CD4-positive, alpha-beta T cell treated with Interleukin-17A for 4 hours (primary cell): ENCODE measurements at places on chromosomes 3 and 15.

DNA sequence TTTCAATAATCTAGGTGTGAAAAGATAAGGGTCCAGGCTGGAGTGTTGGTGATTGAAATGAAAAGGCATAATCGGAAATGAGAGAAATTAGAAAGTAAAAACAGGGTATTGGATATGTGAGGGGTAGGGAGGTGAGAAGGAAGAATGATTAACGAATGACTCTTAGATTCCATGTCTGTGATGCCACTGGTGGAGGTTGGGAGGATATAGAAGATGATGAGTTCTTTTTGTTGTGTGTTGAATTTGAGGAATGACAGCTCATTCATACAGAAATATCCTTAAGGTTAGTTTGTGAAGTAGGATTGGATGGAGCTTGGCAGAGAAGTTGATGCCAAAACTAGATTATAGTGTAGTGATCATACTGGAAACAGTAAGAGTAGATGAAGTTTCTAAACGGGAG lies 72.2 kb upstream of the CCNL1 start:
- no peak for DNase-seq

- DNase-seq: no peak
These were observed 150.2 kb downstream of the IMPG2 start for GRCh38 chr3:101170062-101170771.

DNA sequence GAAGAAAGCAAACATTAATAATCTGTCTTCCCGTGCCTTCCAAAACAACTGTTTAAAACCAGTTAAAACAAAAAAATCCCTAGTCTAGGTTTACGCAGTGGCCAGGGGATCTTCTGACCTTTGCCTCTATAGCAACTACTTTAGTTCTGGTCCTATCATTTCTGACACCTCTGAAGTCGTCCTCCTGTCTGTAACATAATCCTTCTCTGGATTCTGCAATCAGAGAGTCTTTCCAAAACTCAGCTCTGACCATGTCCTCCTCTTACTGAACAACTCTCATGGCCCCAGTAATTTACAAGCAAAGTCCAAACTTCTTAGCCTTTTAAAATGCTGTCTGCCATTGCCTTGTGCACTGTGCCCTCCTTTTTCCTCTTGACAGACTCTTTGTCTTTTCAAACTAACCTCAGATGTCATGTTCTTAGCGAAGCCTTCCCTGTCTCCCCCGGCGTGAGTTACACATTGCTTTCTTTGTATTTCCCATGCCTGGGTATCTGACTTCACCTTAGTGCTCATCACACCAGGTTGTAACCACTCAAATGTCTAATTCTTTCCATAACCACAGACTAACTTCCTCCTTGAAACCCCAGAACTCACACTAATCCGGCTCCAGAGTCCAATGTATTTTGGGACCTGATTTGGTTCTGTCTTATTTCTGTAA lies 105.2 kb upstream of the BNIP2 start:
- peak; percentile 56 for DNase-seq

GRCh38 chr3:63951492-63952247 lies 39.5 kb upstream of the SCAANT1 start:
- DNase-seq: no peak

DNA sequence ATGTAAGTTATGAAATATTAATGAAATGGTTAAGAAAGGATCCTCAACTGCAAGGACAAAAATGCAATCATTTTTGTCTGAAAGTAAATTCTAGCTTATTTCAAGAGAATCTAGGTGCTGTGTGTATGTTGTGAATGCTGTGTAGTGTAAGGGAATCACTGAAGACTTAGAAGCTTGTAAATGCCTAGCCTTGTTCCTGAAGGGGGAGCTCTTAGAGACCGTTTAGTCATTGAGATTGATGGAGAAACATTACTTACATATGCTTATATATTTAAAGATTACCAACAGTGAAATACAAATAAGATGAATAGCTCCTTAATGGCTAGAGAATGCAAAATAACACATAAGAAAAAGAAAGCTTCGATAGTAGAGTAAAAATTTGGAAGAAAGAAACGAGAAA lies 67.9 kb downstream of the CNTN4 start:
- no peak for DNase-seq

DNA sequence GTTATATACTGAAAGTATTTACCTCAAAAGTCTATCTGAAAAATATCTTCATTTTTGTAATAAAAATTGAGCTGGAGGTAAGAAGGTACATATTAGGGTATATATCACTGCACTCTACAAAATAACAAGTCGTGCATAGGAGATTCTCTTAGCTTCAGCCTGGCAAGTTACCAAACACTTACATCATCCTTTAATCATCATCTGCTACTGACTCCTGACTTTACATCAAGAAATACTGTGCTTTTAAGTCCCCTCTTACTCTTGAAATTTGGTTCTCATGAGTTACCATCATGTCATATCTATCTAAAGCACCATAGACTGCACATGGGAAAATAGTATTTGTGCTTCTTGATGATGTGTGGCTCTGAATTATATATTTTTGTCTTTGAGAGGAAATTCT lies 50.8 kb downstream of the LYSMD4 start:
- no peak for DNase-seq

GRCh38 chr15:29430124-29430523 lies 160.5 kb upstream of the NSMCE3 start:
- DNase-seq: no peak

GRCh38 chr3:134374791-134375581 lies 739 bp upstream of the AMOTL2 start:
- DNase-seq: no peak

DNA sequence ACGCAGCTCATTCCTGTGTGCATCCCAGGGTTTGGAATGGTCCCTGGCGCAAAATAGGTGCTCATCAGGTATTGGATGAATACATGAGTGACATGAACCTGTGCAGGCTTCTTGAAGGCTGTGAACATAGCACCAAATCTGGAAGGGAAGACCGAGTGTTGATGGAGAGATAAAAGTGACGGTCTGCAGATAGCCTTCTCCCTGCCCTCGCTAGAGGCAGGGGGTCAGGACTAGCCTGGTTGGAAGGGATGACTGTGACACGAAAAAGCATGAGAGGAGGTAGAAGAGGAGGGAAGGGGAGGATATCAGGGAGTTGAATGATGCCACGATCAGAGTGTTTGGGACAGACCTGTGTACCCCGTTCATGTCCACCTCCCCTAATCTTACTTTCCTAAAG lies 267.1 kb downstream of the XXYLT1 start:
- no peak for DNase-seq

- DNase-seq: no peak
These were observed 15.9 kb downstream of the LYSMD4 start for GRCh38 chr15:99717161-99718009.

DNA sequence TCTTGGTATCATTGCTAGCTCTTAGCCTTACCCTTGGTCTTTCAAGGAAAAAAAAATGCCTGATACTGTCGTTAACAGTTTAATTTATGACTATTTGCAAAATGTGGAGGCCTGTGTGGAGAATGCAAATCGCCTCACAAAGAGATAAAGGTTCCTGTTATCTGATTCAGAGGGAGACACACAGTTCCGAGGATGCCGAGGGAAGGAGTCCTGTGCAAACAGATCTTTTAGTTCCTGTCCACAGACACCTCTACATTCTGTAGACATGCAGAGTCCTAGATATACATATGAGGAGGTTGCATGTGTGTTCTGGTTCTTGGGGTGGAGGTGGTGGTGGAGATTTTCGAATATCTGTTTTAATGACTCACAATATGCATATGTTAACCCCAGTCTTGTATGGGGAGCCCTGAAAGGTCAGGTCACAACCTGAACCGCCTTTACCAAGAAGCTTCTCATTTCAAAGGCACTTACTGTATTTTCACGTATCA lies 5.7 kb downstream of the NR2F2 start:
- no peak for DNase-seq

GRCh38 chr15:72304596-72304995 lies 15.4 kb downstream of the CELF6 start:
- no peak for DNase-seq

DNA sequence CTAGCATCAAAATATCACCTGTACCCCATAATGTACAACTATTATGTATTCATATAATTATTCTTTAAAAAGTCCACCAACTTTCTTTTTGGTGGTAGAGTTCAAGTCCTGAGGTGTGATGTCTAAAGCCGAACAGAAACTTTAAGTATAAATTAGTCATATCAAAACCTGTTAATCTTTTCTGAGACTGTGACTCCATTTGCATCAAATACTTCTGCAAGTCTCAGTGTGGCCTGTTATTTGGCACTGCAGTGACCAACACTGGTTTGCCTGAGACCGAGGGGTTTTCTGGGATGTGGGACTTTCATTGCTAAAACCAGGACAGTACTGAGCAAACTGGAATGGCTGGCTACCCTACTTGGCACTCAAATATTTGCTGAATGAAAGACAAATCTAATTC lies 7.3 kb downstream of the NGLY1 start:
- DNase-seq: no peak

- no peak for DNase-seq
These were observed 620.7 kb upstream of the ALCAM start for GRCh38 chr3:104746056-104746455.

DNA sequence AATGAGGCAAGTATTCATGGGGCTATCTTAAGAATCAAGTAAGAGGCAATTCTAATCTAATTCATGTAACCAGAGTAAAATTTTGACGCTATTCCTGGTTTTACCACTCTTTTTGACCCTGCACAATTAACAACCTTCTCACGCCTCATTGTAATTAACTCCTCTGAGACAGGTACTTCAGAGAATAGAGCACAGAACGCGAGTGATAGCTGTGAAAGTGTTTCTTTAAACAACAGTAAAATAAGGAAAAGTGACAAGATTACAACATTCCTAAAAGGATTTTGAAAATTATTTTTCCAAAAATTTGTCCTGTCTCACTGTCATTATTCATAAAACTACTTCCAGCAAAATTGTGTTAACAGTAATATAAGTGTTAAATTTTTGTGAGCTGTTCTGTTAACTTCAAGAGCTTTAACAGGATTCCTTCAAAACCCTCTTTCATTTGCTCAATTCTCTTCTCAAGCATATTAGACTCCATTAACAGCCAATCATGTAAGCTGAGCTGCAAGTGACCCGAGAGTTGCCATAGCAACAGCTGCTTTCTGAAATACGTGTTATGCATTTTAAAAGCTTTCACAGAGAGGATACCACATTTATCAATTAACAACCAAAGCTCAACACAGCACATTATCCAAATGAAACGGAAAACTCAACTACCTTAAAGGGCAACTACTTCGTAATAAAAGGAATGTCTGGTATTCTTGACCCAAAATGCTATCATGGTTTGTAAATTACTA lies 93.1 kb downstream of the STAG1 start:
- DNase-seq: no peak

- DNase-seq: no peak
These were observed 36.1 kb downstream of the NSMCE3 start for GRCh38 chr15:29233566-29233965.

- no peak for DNase-seq
These were observed 28.6 kb upstream of the SSR3 start for GRCh38 chr3:156583469-156583868.

DNA sequence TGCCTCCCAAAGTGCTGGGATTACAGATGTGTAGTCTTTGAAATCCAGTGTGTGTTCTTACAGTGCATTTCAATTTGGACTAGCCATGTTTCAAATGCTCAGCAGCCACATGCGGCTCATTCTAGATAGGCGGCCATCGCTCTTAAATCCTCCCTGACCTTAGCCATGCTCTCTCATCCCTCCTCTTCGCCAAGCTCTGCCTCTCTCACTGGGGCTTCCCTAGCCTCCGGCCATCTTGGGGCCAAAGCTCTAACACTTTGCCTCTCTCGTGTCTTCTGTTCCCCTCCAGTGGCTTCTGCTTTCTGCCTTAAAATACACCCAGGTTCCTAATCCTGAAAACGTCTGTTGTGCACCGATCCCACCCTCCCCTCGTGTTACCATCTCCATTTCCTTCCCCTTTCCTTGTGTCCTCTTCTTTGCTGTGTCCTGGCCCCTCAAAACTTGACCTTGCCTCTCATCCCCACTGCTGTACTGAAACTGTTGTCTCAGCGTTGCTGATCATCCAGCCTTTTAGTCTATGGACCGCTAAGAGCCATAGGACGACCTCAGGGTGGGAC lies 1.4 kb upstream of the GHRL start:
- DNase-seq: no peak

DNA sequence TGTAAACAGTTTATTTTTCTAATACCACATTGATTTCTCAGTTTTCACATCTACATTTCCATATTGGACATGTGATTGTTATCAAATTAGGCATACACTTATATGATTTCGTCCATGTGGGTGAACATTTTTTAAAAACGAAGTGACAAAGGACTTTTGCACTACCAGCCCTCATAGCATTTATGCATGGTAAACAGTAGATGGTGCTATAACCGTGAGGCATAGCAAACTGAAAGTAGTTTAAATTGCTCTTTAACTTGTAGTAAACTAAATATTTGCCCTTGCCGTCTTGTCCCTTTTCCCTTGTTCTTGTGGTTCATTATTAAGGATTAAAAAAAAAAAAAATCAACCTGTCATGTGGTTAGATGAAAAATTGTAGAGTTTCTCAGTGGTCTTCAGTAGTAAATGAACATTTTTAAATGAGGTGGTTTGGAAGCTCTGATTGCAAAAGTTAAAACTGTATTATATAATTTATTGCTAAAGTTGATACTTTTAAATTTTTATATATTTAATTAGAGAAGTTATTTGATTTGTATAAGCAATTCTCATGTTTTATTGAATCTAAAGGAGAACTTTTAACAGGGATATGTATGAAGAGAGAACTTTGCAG lies 24.0 kb downstream of the STX19 start:
- DNase-seq: no peak

GRCh38 chr3:59072681-59073080 lies 22.9 kb upstream of the CFAP20DC start:
- no peak for DNase-seq

GRCh38 chr3:188680189-188680588 lies 491.6 kb upstream of the TPRG1 start:
- no peak for DNase-seq

- no peak for DNase-seq
These were observed 37.7 kb downstream of the LDHAL6B start for GRCh38 chr15:59244337-59244736.

GRCh38 chr3:140078343-140078742 lies 143.4 kb downstream of the CLSTN2 start:
- DNase-seq: no peak

DNA sequence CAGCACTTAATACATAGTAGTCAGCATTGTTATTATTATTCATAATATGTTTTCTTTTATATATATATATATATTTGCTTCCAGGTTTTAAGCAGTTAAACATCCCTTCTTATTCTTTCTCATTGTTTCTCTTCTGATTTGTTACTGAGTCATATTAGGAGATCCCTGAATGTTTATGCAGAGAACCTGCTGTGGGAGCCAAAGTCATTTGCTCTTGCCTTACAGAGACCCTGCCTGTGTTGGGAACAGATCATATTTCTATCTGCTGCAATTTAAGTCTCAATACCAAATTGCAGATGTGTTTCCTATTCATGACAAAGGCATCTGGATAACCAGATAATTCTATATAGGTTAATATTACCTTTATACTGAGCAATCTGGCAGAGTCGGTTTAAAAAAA lies 323.0 kb upstream of the UMPS start:
- DNase-seq: no peak

- DNase-seq: no peak
These were observed 403.3 kb downstream of the LPP start for GRCh38 chr3:188557235-188557634.

- no peak for DNase-seq
These were observed 16.7 kb upstream of the ISLR start for GRCh38 chr15:74156678-74157411.
